ENCODE measurements at places on chromosomes 2 and 18. TPM values are rescaled to one million over a fixed set of nuclear protein-coding genes. Genes with fewer than 3 reads are reported as not detected.

- peak; percentile 34 for DNase-seq
Measured at GRCh38 chr18:66317243-66318090, 286.4 kb downstream of the CDH19 start.

The COL4A3 gene
- 2.1 TPM for total RNA-seq

DNA sequence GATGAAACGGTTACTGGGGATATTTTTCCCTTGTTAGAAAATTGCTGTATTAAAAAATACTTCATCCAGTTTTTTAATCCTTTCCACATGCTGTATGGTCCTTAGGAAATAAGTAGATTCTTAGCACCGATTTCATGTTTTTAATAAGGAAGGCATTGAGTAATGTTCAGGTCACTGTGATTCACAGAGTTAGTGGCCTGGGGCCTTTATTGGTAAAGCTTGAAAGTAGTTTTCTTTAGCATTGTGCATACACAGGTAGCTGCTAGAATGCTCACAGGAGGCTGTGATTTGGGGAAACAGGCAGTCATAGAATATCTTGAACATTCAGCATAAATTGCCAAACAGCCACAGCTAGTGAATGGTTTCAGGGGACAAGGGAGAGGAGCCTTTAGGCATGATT is 79.8 kb downstream of the XRCC5 start:
- no peak for DNase-seq

- DNase-seq, result no peak
Measured at GRCh38 chr2:235141411-235142128, 189.8 kb downstream of the SH3BP4 start.

DNA sequence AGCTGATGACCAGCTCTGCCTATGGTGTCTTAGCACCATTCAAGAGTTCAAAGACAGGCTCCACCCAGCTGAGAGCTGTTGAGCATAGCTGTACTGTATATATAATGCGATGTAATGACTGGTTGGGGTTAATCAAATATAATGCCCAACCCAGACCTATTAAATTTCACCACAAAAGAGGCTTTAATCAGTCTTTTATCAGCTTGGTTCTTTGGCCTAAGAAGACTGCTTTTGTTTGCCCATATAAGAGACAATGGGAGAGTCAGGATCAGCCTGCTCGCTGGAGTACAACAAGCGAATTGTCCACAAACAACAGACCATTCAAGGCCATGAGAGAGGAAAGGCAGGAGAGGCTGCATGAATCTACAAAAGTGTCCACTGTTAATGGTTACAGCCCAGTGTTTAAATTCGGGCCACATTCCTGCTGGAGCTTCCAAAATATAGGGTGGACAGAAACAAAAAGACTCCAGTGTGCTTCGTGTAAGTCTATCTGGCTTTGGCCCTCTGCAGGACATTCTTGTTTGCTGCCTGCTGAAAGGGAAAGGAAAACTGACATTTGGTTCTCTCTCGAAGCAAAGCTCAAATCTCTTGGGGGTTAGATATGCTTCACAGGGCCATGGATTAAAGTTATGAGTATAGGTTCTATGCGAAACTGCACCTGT is 299.0 kb upstream of the FBXO11 start:
- DNase-seq, result no peak

The EFR3B gene
- 8.0 TPM for total RNA-seq

DNA sequence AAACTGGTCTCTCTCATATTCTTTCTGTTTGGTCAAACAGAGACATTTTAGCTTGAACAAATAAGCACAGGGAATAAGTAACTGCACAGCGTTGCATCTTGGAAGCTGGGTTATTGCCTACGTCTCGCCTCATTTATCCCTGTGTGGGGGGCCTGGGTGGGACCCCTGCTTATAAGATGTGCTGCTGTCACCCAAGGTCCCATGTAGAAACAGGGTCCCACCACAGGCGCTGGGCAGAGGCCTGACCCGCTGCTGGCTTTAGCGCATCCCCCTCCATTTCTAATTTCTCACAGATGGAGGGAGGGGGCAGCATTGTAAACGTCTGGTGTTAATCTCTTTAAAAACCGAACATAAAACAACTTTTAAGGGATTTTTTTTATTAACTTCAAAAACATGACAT is 207.8 kb downstream of the HDAC4 start:
- peak; percentile 29 for DNase-seq

- DNase-seq, result no peak
Measured at GRCh38 chr2:11516984-11517648, 16.7 kb upstream of the GREB1 start.

The ITGA4 gene
- total RNA-seq, result 1.3 TPM

The TMEM131 gene
- 36.7 TPM for total RNA-seq

The CFAP65 gene
- total RNA-seq, result 1.7 TPM

GRCh38 chr2:149860276-149860921 is 272.8 kb upstream of the MMADHC start:
- DNase-seq, result no peak

The MC2R gene
- total RNA-seq, result not detected

- DNase-seq, result no peak
Measured at GRCh38 chr2:179900655-179901054, 39.2 kb upstream of the ZNF385B start.

DNA sequence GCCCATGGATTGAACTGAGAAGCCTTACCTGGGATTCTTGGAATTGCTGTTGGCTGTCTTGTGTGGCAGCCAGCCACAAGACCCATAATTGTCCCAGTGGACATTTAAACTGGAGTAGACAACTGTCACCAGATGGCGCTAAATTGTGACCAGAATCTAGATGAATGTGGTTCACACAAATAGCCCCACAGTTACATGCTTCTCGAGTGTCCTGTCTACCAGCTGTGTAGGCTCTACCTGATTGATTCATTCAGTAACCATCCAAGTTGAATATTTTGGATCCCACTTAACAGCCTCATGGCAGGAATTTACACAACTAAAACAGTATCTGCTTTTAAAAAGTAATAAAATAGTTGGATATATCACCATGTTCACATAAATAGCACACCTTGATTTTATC is 73.2 kb downstream of the MAP4K4 start:
- peak; percentile 61 for DNase-seq

DNA sequence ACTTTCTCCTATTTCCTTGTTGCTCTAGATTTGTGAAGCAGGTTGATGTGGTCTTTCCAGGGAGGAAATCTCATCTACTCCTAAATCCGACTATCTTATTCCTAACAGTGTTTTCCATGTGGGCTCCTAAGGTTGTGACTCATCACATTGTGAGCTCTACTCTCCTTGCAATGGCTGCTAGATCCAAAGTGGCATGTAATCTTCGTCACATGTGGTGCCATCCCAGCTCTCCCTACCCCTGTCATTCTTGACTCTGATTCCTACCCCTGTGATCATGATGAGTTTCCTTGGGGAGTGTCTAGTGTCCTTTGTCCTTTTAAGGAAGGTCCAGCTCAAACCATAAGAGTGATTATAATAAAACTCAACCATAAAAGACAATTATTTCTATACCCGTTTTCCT is 47.3 kb upstream of the GULP1 start:
- DNase-seq, result no peak

DNA sequence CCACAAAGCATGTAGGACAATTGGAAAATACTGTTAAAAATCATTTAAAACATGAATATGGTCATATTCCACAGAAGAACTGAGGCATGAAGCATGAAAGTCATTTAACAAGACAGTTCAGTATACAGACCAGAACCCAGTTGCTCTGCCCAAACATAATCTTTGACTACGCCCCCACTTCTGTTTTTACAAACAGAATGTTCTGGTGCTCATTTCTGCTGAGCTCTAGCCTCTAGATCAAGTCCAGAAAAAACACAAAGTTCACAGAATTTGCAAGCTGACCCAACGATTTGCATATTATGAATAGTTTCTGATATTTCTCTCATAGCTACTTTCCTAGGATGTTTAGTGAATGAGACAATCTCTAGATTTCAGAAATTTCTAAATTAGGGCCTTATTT is 424.9 kb downstream of the PID1 start:
- no peak for DNase-seq

DNA sequence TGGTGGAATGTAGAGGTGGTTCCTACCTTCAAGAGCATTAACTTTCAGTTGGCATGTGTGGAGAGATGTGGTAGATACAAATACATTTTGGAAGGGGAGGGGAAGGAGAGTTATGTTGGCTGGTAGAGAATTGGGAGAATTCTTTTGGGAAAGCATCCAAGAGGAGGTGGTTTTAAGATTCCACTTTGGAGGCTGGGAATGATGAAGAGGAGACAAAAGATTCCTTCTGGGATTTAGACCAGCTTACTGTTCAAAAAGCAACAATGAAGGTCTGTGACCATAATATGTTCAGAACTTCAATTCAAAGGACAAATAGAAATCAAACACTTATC is 120.8 kb upstream of the FOSL2 start:
- no peak for DNase-seq

GRCh38 chr2:104849618-104850141 is 4.2 kb upstream of the POU3F3 start:
- peak; percentile 85 for DNase-seq

DNA sequence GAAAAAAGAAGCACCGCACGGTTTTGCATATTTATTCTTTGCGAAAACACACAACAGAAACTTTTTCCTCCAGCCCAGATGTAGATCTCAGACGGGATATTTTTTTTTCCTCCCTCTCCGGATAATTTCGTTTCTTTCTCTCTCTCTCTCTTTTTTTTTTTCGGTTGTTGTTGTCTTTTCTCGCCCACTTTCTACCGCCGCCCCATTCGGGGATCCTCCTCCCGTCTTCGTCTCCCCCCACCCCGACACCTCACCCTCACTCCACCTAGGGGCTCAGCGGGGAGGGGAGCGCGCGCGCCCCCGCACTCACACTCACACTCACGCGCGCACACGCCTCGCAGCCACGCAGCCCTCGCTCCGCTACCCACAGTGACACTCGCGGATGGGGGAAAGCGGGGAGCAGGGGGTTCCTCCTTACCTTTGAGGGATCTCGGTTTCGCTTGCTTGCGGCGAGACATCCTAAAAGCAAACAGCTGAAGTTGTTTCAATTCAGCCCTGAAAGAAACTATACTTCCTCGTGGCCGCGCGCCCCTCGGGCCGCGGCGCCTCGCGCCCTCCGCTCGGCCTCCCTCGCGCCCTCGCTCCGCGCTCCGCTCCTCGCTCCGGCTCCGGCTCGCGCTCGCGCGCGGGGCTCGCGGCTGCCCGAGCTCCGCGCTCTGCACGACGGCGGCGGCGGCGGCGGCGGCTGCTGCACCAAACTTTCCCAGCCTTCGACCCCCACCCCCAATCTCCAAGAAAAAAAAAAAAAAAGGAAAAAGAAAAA is 1.3 kb downstream of the ZNF521 start:
- DNase-seq, result peak; percentile 56

GRCh38 chr18:21063011-21063410 is 48.6 kb downstream of the ROCK1 start:
- DNase-seq, result no peak

- DNase-seq, result no peak
Measured at GRCh38 chr2:117960231-117960630, 53.6 kb downstream of the CCDC93 start.

- DNase-seq, result peak; percentile 62
Measured at GRCh38 chr2:241211276-241211675, 22.8 kb downstream of the ANO7 start.

GRCh38 chr2:46704041-46704440 is 211.6 kb downstream of the MCFD2 start:
- DNase-seq, result no peak

- peak; percentile 79 for DNase-seq
Measured at GRCh38 chr2:73984203-73984921, at the start of gene TET3. TET3 (plus strand) TSS chr2:73984910; CDS start chr2:73986404, 1,494 bp downstream.

The MYCN gene
- total RNA-seq, result 50.3 TPM

GRCh38 chr2:95025406-95026319 is at the start of gene MAL:
MAL (plus strand) TSS chr2:95025708; CDS start chr2:95025793, 85 bp downstream.
- DNase-seq, result peak; percentile 82

The LRP2 gene
- total RNA-seq, result 3.3 TPM

The FNDC4 gene
- total RNA-seq, result 17.7 TPM

The LYG2 gene
- not detected for total RNA-seq

- DNase-seq, result no peak
Measured at GRCh38 chr2:228658998-228659397, 477.5 kb upstream of the SPHKAP start.

GRCh38 chr18:65620076-65620696 is 130.6 kb upstream of the CDH7 start:
- DNase-seq, result no peak

DNA sequence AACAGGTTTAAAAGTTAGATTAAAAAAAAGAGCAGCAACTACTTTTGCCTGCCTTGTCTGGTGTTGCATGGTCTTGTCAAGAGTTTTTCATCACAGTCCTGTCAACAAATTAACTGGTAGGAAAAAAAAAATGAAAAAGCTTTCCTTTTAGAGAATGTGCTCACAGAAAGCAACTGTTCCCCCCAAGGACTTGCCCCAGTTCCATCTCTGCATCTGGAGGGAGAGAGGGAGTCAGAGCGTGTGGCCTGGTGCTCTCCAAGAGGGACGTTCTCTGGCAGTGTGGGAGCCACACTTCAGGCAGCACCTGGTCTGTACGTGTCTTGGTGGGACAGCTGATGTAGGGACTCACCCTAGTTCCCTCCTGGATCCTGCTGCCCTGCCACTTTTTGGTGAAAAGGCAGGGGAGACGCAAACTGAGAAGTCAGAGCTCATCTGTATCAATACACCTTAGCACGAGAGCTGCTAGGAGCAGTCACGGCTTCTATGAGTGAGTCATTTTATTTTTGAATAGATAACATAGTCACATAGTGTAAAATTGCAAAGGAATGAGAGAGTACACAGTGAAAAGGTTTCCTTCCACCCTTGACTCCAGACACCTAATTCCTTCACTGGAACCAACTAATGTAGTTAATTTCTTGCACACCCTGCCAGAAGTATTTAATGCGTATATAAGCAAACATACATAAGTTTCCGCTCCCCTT is 172.5 kb upstream of the MGAT5 start:
- no peak for DNase-seq

DNA sequence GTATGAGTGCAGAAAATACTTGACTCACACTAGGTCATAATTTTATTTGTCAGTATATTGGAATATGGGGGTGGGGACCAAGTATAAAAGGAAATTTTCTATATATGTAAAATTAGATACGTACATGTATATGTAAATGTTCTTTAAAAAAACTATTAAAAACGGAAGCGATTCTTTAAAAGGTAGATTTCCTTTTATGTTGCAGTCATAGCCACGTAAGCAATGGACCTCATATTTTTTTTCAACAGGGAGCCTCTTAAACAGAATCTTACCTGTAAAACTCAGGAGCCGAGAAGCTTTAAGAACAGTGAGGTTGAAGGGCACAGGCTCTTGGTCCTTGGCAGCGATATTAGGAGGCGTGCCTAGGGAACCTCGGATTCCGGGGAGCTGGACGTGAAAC is 3.3 kb downstream of the RHBDD1 start:
- no peak for DNase-seq

DNA sequence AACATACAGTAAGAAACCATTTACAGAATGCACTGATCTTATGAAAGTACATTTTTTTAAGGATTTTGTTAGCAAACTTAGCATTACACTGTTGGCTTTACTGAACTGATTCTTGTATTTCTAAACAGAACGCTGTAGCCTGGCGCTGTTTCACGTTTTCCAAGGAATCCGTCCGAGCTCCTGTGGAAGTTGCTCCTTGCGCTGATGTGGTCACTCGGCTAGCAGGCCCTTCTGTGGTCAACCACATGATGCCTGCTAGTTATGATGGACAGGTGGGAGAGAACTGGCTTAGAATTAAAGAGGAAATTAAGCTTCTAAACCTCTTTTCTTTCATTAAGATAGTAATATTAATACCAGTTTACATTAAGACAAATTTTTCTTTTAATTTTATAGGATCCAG is 76.8 kb downstream of the CEP192 start:
- DNase-seq, result no peak

The MATN3 gene
- total RNA-seq, result 38.5 TPM

- no peak for DNase-seq
Measured at GRCh38 chr2:224882291-224883171, 159.7 kb downstream of the DOCK10 start.

- DNase-seq, result peak; percentile 83
Measured at GRCh38 chr2:80303909-80304837, at the start of gene LRRTM1. LRRTM1 (minus strand) TSS chr2:80304752; CDS start chr2:80303819, 933 bp downstream.
